GM23338 (cell line): ENCODE measurements at places on chromosomes 13 and 19.

DNA sequence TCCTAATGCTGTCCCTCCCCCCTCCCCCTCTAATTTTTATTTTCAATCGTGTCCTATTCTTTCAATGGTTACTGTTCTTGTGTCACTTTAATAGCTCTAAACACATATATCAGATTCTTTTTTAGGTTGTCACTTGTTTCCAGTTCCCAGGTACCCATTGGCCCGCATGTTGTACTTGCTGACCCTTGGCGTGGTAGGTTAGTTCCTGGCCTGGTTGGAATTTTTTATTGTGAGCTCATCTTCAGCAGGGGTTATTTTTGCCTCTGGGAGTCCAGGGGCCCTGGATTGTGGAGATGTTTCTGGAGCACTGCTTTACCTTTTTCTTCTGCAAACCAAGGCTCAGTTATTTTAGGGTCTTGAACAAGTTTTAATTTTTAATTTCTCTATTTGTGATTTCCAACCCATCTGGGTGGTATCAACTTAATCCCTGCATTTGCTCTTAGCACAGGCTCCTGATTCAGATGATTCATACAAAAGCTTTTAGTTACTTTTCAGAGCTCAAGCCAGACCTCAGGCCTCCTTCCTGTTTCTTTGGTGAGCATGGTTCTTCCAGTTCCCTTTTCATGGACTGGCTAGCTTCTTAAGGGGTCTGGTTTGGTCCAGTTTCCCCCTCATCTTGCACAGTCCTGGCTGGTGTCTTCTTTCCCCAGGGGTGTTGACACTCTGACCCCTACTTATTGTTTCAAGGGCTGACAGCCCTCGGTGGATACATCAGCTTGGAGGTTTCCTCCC is 220.5 kb downstream of the TM9SF2 start:
- H3K4me3 ChIP-seq: no peak overlapping the region
- H3K27ac ChIP-seq: peak overlapping the region; percentile 36; the same call in 1 of the 2 replicates
- H3K4me1 ChIP-seq: peaks cover 59% of the 10 kb centered on the region
- DNase-seq: no peak
- no peaks in the 10 kb centered on the region for H3K36me3 ChIP-seq

DNA sequence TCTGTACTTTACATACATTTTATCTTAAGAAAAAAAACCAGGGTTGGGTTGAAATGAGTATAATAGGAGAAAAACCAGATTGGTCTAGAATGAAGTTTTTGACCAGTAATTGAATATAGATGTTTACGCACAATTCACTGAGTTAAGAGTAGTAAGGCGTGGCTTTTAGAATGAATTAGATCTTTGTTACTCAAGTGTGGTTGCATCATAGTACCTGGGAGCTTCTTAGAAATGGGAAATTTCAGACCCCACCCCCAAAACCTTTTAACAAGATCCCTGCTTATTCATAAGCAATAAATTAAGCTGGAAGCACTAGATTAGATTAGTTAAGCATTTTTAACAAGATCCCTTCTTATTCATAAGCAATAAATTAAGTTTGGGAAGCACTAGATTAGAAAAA is 28.7 kb upstream of the LMO7 start:
- H3K36me3 ChIP-seq: no peaks in the 10 kb centered on the region
- no peak overlapping the region for H3K27ac ChIP-seq
- H3K27me3 ChIP-seq: no peaks in the 10 kb centered on the region
- no peak overlapping the region for H3K4me3 ChIP-seq
- H3K4me1 ChIP-seq: peaks cover 6% of the 10 kb centered on the region

DNA sequence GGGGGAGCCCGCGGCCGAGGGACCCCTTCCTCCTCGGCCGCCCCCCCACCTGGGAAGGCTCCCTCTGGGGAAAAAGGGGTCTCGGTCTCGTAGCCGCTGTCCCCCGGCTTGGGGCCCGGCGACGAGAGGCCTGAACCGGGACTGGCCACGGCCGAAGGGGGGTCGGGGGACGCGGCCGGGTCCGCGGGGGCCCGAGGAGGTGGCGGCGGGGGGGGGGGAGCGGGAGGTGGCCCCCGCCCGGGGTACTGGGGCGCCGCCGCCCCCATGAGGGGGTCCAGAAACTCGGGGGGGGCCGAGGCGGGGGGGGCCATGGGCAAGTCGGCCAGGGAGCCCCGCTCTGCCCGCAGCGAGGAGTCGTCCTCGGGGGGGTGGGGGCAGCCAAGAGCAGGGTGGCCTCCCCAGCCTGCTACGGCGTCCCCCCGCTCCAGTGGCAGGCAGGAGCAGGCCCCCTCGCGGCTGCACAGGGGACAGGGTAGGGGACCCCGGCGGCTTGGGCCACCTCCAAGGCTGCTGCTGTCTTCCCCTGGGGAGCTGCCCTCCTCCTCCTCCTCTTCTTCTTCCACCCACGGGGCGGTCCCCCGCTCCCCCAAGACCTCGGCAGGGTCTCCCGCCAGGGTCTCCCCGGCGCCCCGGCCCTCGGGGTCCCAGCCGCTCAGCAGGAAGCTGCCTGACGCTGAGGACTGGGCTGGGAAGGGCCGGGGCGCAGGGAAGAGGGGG is 12.9 kb downstream of the LMTK3 start:
- peaks cover 13% of the 10 kb centered on the region; the same call in 1 of the 2 replicates for H3K4me1 ChIP-seq
- no peaks in the 10 kb centered on the region for H3K36me3 ChIP-seq
- H3K27me3 ChIP-seq: 0 out of 2 replicates have a peak, but pooled peaks cover 2% of the 10 kb centered on the region
- H3K27ac ChIP-seq: no peak overlapping the region
- DNase-seq: no peak

GRCh38 chr13:104816726-104817125 is 1718.7 kb downstream of the EFNB2 start:
- no peaks in the 10 kb centered on the region for H3K36me3 ChIP-seq
- H3K27ac ChIP-seq: no peak overlapping the region
- no peaks in the 10 kb centered on the region for H3K4me1 ChIP-seq

DNA sequence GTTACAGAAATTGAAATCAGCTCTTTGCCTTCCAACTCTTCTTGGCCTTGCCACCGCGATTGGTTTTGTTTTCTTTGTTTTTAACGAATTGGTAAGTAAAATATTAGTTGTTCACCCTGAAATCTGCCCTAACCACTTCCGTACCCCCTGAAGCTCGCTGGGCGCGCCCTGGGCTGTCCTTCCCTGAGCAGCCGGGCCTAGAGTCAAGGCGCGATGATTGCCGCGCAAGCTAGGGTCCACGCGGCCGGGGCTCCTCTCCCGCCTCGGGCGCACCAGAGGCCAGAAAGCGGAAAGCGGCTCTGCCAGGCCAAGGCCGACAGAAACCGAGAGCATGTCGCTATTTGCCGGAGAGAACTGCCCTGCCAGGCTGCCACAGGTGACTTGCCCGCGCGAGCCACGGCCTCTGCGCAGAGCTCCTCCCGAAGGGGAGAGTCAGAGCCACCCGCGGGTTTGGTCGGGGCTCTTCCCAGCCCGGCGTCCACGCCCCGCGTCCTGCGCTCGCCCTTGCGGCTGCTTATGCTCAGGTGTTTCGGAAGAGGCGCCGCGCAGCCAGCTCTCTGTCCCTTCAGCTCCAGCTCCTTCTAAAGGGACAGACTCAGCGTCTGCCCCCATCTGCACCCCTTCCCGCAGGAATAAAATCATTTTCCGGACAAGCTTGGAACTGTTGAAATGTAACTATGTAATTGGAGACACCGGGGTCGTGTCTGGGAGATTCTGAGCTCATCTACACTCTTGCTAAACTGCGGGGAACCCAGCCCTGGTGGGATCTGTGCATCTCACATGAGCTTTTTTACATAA is 6.6 kb upstream of the CDX2 start:
- no peak for DNase-seq
- H3K36me3 ChIP-seq: no peaks in the 10 kb centered on the region; the same call in 1 of the 2 replicates
- no peak overlapping the region for H3K27ac ChIP-seq
- H3K4me1 ChIP-seq: peaks cover 53% of the 10 kb centered on the region

GRCh38 chr13:67950603-67951002 is 720.5 kb upstream of the PCDH9 start:
- H3K36me3 ChIP-seq: no peaks in the 10 kb centered on the region
- no peak overlapping the region for H3K4me3 ChIP-seq
- DNase-seq: no peak
- H3K27ac ChIP-seq: no peak overlapping the region
- no peaks in the 10 kb centered on the region for H3K4me1 ChIP-seq

- no peak for DNase-seq
- H3K36me3 ChIP-seq: no peaks in the 10 kb centered on the region
- H3K4me1 ChIP-seq: peaks cover 17% of the 10 kb centered on the region
- no peak overlapping the region for H3K27ac ChIP-seq
Observed at GRCh38 chr13:32423592-32423991, 4.3 kb downstream of the N4BP2L1 start.

DNA sequence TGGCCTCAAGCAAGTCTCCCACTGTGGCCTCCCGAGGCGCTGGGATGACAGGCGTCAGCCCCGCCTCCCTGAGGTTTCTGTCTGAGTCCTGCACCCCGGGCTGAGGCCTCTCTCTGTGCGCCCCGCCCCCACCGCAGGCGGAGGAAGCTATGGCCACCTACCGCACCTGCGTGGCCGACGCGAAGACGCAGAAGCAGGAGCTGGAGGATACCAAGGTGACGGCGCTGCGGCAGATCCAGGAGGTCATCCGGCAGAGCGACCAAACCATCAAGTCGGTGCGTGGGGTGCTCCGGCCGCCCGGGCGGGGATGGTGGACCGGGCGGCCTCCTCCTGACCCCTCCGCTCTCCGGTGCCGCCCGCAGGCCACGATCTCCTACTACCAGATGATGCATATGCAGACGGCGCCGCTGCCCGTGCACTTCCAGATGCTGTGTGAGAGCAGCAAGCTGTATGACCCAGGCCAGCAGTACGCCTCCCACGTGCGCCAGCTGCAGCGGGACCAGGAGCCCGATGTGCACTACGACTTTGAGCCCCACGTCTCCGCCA is 12.7 kb downstream of the ARHGAP45 start:
- no peaks in the 10 kb centered on the region; the same call in 1 of the 2 replicates for H3K4me1 ChIP-seq
- peaks cover 4% of the 10 kb centered on the region; the same call in 1 of the 2 replicates for H3K36me3 ChIP-seq
- no peak overlapping the region for H3K4me3 ChIP-seq
- H3K27me3 ChIP-seq: no peaks in the 10 kb centered on the region
- peak; percentile 61 for DNase-seq

- no peaks in the 10 kb centered on the region for H3K4me1 ChIP-seq
- DNase-seq: peak; percentile 84
- no peak overlapping the region for H3K27ac ChIP-seq
- H3K36me3 ChIP-seq: no peaks in the 10 kb centered on the region
- H3K4me3 ChIP-seq: no peak overlapping the region
Observed at GRCh38 chr19:44576843-44577565, 36.4 kb upstream of the IGSF23 start.

DNA sequence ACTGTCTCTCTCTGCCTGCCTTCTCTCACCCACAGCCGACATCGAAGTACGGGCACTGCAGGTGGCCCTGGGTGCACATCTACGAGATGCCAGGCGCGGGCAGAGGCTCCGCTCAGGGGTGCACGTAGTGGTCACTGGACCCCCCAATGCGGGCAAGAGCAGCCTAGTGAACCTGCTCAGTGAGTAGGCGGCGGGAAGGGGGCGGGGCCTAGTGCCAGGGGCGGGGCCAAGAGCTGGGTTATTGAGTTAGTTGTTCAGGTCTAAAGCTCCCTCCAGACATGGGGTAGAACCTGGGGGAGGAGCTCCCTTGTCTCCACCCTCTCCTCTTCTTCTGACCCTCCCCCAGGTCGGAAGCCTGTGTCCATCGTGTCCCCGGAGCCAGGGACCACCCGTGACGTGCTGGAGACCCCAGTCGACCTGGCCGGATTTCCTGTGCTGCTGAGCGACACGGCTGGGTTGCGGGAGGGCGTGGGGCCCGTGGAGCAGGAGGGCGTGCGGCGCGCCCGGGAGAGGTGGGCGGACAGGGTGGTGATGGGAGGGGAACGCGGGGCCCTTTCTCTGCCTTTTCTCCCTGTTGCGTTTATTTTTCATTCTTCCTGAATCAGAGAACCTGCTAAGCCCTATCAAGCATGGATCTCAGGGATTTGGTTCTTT is 1.9 kb downstream of the GTPBP3 start:
- H3K36me3 ChIP-seq: peaks cover 6% of the 10 kb centered on the region; the same call in 1 of the 2 replicates
- peaks cover 26% of the 10 kb centered on the region; the same call in 1 of the 2 replicates for H3K4me1 ChIP-seq
- peak overlapping the region; percentile 81; the same call in 1 of the 2 replicates for H3K4me3 ChIP-seq
- H3K27me3 ChIP-seq: no peaks in the 10 kb centered on the region
- peak overlapping the region; percentile 59 for H3K27ac ChIP-seq

DNA sequence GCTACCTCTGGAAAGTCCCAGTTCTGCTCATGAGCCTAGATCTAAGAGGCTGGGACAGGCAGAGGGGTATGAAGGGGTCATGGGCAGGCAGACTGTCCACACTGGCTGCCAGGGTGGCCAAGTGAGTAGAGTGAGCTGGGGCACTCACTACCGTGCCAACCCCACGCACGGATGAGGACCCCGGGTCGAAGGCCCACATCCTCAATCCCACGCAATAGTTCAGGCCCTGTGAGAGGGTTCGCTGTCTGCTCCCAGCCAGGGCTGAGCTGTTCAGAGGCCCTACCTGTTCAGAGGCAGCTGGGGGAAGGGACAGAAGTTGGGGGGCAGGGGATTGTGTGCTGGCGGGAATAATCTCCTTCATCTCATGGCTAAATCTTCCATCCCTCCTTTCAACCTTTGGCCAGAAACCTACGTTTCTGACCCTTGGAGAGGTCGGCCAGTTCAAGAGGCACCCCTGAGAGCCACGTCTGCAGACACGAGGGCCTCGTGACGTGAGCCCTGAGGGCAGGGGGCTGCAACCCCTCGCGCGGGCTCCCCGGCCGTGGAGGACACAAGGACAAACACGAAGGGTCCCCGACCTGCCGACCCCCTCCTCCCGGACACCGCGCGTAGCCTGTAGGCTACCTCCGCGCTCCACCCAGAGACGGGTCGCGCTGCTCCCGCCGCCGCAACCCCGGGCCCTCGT is 1.0 kb upstream of the RPS5 start:
- H3K27me3 ChIP-seq: no peaks in the 10 kb centered on the region
- H3K36me3 ChIP-seq: peaks cover 27% of the 10 kb centered on the region
- DNase-seq: no peak
- peak overlapping the region; percentile 94 for H3K27ac ChIP-seq
- peak overlapping the region; percentile 87 for H3K4me3 ChIP-seq

- H3K36me3 ChIP-seq: no peaks in the 10 kb centered on the region
- H3K4me3 ChIP-seq: no peak overlapping the region
- no peaks in the 10 kb centered on the region for H3K27me3 ChIP-seq
- H3K27ac ChIP-seq: no peak overlapping the region
Observed at GRCh38 chr13:49649244-49649962, 21.1 kb downstream of the ARL11 start.

GRCh38 chr19:7744199-7744786 is 3.0 kb downstream of the CD209 start:
- DNase-seq: no peak
- H3K27me3 ChIP-seq: no peaks in the 10 kb centered on the region
- peaks cover 12% of the 10 kb centered on the region; the same call in 1 of the 2 replicates for H3K4me1 ChIP-seq

GRCh38 chr13:112444416-112445399 is 68.6 kb downstream of the SPACA7 start:
- no peak overlapping the region for H3K27ac ChIP-seq
- no peaks in the 10 kb centered on the region for H3K4me1 ChIP-seq
- no peak for DNase-seq
- H3K27me3 ChIP-seq: no peaks in the 10 kb centered on the region

DNA sequence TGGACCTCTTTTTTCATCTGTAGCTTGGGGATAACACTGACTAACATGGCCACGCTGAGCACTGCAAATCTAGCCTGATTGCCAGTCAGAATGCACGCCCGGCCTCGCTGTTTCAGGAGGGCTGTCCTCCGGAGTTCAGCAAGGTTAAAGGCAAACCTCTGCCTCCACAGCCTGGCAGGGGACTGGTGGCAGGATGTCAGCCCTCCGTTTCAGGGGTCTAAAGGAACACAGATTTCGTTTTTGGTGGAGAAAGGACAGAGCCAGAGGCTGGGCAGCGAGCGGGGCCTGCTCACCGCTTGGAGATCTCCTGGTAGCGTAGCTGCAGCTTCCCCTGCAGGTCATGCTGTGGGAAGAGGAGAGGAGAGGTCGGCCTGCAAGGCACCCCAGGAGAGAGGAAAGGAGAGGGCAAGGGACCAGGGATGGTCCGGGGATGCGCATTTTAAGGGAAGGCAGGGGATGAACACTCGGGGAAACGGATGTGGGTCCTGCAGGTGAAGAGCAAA is 560 bp downstream of the NDUFA7 start:
- peaks cover 7% of the 10 kb centered on the region for H3K36me3 ChIP-seq
- peak overlapping the region; percentile 98 for H3K27ac ChIP-seq
- H3K4me3 ChIP-seq: peak overlapping the region; percentile 96
- peak; percentile 26 for DNase-seq
- no peaks in the 10 kb centered on the region for H3K27me3 ChIP-seq
- H3K4me1 ChIP-seq: peaks cover 24% of the 10 kb centered on the region
